ENCODE measurements at places on chromosomes 6 and 20.

- DNase-seq = no peak
Observed at GRCh38 chr20:11556410-11556809, 361.3 kb upstream of the BTBD3 start.

DNA sequence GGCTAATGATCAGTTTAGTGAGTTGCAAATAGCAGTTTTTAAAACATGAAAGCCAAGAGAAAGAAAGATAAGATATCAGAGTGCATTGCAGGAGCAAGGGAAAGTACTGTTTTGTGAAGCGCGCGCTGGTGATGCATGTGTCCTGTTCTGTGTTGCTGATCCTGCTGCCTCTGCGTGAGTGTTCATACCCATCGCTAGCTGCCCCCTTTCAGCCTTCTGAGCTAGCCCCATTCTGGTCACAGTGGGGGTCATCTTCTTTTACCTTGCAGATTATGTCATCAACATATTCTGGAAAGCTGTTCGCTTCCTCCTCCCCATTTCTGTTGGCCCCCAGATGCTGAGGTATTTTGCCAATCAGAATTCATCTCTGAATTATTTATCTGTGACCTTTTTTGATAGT, 1.9 kb downstream of the MRAP2 start:
- DNase-seq = no peak

GRCh38 chr6:33850869-33851541, 47.2 kb upstream of the MLN start:
- no peak for DNase-seq

- DNase-seq = no peak
Observed at GRCh38 chr6:168165373-168165772, 86.4 kb upstream of the FRMD1 start.

- DNase-seq = peak; percentile 57
Observed at GRCh38 chr6:125114248-125114858, 39.2 kb upstream of the TPD52L1 start.

DNA sequence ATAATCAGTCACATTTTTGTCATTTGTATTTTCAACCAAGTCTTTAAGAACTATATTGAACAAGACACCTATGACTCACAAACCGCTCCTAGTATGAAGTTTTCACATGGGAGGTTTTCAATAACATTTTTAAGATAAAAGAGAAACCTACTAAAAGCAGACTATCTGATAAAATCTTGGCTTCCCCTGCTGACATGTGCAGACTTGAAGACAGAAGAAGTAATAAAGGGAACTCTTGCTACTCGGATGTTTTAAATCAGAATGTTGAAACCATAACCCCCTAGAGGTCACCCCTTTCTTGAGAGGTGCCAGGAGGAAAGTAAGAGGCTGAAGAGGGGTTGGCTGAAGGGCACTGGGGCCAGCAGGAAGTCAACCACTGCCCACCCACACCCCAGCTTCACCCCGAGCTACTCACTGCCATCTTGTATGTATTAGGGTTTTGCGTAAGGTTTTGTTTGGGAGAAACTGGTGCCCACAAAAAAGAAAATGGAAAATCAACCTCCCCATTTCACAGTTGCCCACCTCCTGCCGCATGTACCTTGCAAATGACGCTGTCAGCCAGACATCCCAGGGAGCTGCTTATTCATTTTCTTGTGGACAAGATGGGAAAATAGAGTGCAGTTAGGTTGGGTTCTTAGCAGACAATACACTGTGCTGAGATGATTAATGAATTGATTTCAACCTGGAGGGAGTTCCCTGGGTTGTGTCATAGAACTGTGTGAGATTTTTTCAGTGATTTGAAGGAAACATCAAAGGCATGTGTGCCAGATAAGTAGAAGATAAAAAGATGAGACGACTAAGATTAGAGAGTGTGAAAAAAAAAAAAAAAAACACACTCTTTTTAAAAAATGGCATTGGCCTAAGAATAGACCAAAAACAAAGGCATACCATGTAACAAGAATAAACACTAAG, 83.2 kb upstream of the TAB2 start:
- peak; percentile 52 for DNase-seq

- DNase-seq = no peak
Observed at GRCh38 chr6:130473886-130474285, 108.1 kb downstream of the TMEM200A start.

DNA sequence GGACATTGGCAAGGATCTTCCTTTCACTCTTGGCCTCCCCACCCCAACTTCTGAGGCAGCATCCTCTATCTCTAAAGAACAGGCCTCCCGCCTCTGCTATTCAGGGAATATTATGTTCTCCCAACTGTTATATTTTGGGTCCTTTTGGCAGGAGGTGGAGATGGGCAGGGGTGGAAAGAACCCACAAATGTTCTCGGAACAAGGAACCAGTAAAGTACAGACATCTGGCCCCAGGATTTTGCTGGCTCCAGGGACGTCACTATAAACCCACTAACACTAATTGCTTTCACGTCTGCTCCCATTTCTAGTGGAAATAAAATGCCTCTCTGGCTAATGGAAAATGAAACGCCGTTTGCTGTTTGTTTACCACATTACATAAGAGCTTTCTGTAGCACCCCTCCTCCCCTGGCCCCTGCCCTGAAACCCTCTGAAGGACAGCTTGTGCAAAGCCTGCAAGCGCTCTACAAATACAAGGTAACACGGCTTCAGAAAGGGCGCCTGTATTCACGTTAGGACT, 77.7 kb upstream of the TBC1D7 start:
- DNase-seq = no peak
